Psoas muscle (tissue), 8 donors: ENCODE measurements at places on chromosomes 7 and 10. TPM values are rescaled to one million over a fixed set of nuclear protein-coding genes. Genes with fewer than 3 reads are reported as not detected.

DNA sequence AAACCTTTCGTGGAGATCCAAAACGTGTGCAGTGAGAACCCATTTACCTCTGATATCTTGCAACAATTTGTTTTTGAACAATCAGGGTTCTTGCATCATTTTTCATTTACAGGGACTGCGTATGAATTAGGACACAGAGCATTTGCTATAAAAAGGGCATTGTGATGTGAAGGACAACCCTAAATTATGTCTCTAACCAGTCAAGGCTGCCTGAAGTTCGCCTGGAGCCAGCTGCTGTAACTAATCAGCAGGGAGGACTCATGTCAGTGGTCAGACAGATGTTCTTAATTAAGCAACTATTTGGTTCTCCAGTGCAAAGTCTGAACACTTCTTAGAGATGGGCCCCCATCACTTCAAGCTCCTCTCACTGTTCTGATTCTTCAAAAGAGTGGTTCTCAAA, 674.8 kb downstream of the KCNMA1 start:
- no peaks in the 10 kb centered on the region for H3K27me3 ChIP-seq
- no peak for DNase-seq
- H3K36me3 ChIP-seq: no peaks in the 10 kb centered on the region
- no peak overlapping the region for H3K27ac ChIP-seq

GRCh38 chr7:107559864-107560263, 3.9 kb downstream of the COG5 start:
- peaks cover 27% of the 10 kb centered on the region for H3K4me1 ChIP-seq
- DNase-seq: no peak
- H3K36me3 ChIP-seq: peaks cover 33% of the 10 kb centered on the region
- H3K27ac ChIP-seq: no peak overlapping the region
- no peaks in the 10 kb centered on the region for H3K27me3 ChIP-seq
- H3K4me3 ChIP-seq: no peak overlapping the region

GRCh38 chr7:125061776-125062397, 132.3 kb upstream of the POT1 start:
- H3K27me3 ChIP-seq: no peaks in the 10 kb centered on the region
- no peak for DNase-seq
- peaks cover 8% of the 10 kb centered on the region for H3K4me1 ChIP-seq
- H3K27ac ChIP-seq: no peak overlapping the region
- H3K36me3 ChIP-seq: no peaks in the 10 kb centered on the region
- H3K4me3 ChIP-seq: no peak overlapping the region

DNA sequence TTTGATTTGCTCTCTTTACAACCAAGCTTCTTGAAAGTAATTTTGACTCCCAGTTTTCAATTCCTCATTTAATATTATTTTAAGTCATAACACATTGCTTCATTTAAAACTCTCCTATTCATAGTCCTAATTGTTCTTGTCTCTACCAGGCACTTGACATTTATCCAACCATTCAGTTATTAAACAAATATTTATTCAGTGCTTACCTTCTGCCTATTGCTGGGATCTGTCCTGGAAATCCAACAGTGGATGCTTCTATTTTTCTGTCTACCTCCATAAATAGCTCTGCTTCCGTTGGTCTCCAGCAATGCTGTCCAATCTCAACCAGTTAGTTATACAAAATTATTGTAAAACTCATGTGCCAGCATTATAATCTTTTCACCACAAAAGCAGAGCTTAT, 615.1 kb downstream of the ZWINT start:
- no peak for DNase-seq
- no peak overlapping the region for H3K27ac ChIP-seq
- no peaks in the 10 kb centered on the region for H3K27me3 ChIP-seq
- no peak overlapping the region for H3K4me3 ChIP-seq
- H3K4me1 ChIP-seq: no peaks in the 10 kb centered on the region

GRCh38 chr10:13105184-13105583, 5.2 kb downstream of the OPTN start:
- no peaks in the 10 kb centered on the region for H3K27me3 ChIP-seq
- H3K4me1 ChIP-seq: peaks cover 36% of the 10 kb centered on the region
- H3K4me3 ChIP-seq: no peak overlapping the region
- peaks cover 2% of the 10 kb centered on the region for H3K36me3 ChIP-seq
- DNase-seq: no peak
- H3K27ac ChIP-seq: peak overlapping the region; percentile 62

GRCh38 chr7:108086962-108087361, 43.2 kb downstream of the LAMB4 start:
- H3K36me3 ChIP-seq: no peaks in the 10 kb centered on the region
- no peaks in the 10 kb centered on the region for H3K4me1 ChIP-seq
- no peak overlapping the region for H3K27ac ChIP-seq
- no peaks in the 10 kb centered on the region for H3K27me3 ChIP-seq
- no peak for DNase-seq
- no peak overlapping the region for H3K4me3 ChIP-seq

- H3K27ac ChIP-seq: no peak overlapping the region
- no peaks in the 10 kb centered on the region for H3K36me3 ChIP-seq
- H3K4me3 ChIP-seq: no peak overlapping the region
- no peak for DNase-seq
- H3K27me3 ChIP-seq: no peaks in the 10 kb centered on the region
Observed at GRCh38 chr10:105679781-105680180, 1038.7 kb downstream of the SORCS3 start.

DNA sequence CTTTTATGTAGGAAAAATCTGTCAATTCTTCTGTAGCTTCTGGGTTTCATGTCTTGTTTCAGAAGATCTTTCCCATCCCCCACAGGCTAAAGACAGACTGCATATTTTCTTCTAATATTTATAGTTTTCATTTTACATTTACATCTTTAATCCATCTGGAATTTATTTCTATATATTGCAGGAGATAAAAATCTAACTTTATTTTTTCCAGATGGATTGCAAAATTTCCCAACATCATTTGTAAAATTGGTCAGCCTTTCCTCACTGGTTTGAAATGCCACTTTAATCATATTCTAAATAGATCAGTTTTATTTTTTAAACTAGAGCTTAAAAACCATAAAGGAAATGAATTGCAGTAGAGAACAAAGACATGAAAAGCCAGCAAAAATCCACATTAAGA, 46.9 kb downstream of the TMEM26 start:
- no peaks in the 10 kb centered on the region for H3K4me1 ChIP-seq
- H3K27me3 ChIP-seq: no peaks in the 10 kb centered on the region
- H3K27ac ChIP-seq: no peak overlapping the region
- no peak overlapping the region for H3K4me3 ChIP-seq
- H3K36me3 ChIP-seq: no peaks in the 10 kb centered on the region

DNA sequence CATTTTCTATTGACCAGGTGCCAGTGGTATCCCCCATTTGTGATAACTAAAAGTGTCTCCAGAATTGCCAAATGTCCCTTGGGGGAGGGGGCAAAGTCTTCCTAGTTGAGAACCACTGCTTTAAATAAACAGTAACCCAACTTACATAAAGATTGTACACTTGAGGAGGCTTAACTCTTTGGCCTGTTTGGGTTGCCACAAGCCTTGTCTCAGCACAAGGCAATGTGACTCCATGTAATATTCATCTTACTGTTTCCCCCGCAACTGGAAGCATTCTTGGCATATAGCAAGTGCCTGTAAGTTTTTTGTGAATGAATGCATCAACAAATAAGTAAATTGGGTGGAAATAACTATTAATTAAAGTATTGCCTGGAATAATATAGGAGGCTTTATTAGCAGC, 108.3 kb downstream of the ANK3 start:
- H3K27me3 ChIP-seq: no peaks in the 10 kb centered on the region
- peaks cover 8% of the 10 kb centered on the region for H3K36me3 ChIP-seq
- DNase-seq: no peak

DNA sequence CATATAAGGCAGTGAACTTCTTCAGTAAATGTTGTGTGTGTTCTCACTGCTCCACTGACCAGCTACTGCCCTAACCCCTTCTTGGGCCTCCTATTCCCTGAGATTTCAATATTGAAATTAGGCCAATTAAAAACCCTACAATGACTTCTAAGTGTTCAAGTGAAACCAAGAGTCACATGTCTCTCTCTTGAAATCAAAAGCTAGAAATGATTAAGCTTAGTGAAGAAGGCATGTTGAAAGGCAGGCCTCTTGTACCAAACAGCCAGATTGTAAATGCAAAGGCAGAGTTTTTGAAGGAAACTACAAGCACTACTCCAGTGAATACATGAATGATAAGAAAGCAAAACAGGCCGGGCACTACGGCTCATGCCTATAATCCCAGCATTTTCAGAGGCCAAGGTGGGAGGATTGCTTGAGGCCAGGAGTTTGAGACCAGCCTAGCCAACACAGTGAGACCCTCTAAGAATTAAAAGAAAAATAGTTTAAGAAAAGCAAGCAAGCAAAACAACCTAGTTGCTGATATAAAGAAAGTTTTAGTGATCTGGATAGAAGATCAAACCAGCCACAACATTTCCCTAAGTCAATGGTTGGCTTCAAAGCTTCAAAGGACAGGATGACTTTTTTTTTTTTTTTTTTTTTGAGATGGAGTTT, 22.3 kb downstream of the BRAF start:
- H3K27ac ChIP-seq: no peak overlapping the region
- H3K36me3 ChIP-seq: no peaks in the 10 kb centered on the region
- DNase-seq: no peak
- H3K4me3 ChIP-seq: no peak overlapping the region

- no peak overlapping the region for H3K27ac ChIP-seq
- no peaks in the 10 kb centered on the region for H3K27me3 ChIP-seq
- no peaks in the 10 kb centered on the region for H3K36me3 ChIP-seq
Observed at GRCh38 chr7:105805447-105806019, 70.9 kb downstream of the ATXN7L1 start.

DNA sequence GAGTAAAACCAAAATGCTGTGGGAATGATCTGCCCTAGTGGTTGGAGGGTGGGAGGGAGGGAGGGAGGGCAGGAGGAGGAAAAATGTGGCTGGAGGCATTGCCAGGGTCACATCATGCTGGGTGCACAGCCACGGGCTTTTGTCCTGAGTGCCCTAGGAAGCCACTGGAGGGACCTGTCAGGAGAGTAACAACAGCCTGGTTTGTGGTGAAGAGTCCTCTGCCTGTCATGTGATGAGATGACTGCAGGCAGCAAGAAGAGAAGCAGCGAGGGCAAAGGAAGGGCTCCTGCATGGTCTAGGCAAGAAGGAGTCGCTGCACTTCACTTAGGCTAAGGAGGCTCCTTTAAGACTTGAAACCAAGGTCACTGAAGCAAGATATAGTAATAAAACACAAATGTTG, 65.6 kb downstream of the PKD1L1 start:
- H3K4me3 ChIP-seq: no peak overlapping the region
- DNase-seq: no peak
- peaks cover 4% of the 10 kb centered on the region for H3K36me3 ChIP-seq
- no peaks in the 10 kb centered on the region for H3K27me3 ChIP-seq

DNA sequence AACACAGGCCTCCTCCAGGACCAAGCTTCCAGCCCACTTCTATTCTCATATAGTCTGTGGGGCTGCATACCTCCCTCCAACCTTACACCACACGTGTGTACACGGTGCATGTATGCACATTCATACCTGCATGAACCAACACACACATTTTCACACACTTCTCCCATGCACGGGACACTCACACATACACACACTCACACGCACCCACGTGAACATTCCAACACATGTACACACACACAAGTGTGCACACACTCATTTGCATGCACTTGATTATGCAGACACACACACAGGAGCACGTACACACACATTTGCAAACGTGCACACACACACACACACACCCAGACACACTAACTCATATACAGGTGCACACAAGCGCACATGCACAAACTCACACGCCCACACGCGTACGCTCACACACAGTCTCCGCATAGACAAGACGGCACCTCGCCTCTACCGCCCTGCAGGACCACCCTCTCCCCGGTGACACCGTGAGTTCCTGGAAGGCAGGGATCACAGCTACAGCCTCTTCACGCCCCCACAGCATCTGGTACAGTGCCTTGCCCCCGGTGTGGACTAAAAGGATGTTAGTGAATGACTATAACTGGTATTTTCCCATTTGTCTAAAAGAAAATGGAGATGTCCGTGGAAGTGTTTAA, 263.8 kb downstream of the PTPRN2 start:
- no peaks in the 10 kb centered on the region for H3K36me3 ChIP-seq
- H3K27ac ChIP-seq: no peak overlapping the region
- DNase-seq: no peak
- no peaks in the 10 kb centered on the region for H3K4me1 ChIP-seq
- no peaks in the 10 kb centered on the region for H3K27me3 ChIP-seq
- H3K4me3 ChIP-seq: no peak overlapping the region

DNA sequence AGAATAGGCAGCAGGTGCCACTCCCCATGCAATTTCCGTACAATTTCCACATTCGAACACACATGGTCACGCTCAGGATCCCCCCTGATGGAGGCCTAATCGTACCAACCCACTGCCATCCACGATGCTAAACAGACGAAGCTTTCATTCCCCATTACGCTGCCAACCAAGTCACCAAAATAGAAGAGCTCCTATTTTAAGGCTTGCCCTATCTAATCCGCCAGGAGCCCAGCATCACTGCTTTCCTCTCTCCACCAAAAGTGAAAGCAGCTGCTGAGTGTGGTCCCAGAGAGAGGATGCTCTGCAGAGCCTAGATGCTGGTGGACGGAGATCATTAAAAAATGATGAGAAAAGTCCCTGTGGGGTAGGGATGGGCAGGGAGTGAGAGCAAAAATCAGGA, 43.3 kb downstream of the HSPA12A start:
- no peaks in the 10 kb centered on the region for H3K27me3 ChIP-seq
- DNase-seq: no peak
- H3K36me3 ChIP-seq: peaks cover 8% of the 10 kb centered on the region
- no peaks in the 10 kb centered on the region for H3K4me1 ChIP-seq
- H3K27ac ChIP-seq: no peak overlapping the region

DNA sequence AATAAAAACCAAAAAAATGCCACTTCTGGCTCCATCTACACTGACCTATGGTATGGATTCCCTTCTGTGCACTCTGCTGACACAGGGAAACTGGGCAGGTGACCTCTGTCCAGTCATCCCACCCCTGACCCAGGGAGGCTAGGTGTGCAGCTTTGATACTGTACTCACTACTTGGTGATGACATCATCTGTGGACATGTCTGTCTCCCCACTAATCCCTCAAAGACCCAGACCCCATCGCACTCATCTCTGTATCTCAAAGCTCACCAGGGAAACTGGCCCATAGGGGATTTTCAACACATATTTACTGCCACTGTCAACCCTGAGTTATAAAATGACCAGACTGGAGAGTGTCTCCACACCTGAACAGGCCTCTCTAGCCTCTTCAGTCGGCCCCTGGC, 10.6 kb downstream of the SGMS1 start:
- DNase-seq: no peak
- H3K4me1 ChIP-seq: peaks cover 51% of the 10 kb centered on the region
- H3K36me3 ChIP-seq: no peaks in the 10 kb centered on the region
- no peaks in the 10 kb centered on the region for H3K27me3 ChIP-seq

MNX1 gene
- not detected for total RNA-seq

HMX2 gene
- total RNA-seq: not detected

TMEM72 gene
- total RNA-seq: not detected

MINPP1 gene
- total RNA-seq: 4.1 TPM

FAM25C gene
- not detected for total RNA-seq

MMP21 gene
- total RNA-seq: 0.17 TPM

CCT6A gene
- 135 TPM for total RNA-seq

TAS2R5 gene
- 0.32 TPM for total RNA-seq
